ENCODE measurements at places on chromosomes 7 and 10.

DNA sequence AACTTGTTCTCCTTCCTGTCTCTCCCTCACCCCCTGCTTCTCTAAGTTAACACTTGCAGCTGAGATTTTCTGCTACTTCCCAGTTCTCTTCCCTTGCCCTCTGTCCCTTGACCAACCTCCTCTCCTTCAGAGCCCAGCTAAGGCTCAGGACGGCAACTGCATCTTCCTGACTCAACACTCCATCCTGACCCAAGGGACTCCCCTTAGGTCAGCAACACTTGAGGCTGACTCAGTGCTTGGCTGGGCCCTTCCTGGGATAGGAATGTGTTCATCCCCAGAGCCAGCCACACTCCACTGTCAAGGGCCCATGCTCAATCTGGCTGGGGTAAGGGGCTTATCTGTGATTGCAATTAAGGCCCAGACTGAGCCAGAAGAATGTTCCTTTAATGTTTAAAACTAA, 3.4 kb downstream of the CALHM2 start:
- no peak for DNase-seq

DNA sequence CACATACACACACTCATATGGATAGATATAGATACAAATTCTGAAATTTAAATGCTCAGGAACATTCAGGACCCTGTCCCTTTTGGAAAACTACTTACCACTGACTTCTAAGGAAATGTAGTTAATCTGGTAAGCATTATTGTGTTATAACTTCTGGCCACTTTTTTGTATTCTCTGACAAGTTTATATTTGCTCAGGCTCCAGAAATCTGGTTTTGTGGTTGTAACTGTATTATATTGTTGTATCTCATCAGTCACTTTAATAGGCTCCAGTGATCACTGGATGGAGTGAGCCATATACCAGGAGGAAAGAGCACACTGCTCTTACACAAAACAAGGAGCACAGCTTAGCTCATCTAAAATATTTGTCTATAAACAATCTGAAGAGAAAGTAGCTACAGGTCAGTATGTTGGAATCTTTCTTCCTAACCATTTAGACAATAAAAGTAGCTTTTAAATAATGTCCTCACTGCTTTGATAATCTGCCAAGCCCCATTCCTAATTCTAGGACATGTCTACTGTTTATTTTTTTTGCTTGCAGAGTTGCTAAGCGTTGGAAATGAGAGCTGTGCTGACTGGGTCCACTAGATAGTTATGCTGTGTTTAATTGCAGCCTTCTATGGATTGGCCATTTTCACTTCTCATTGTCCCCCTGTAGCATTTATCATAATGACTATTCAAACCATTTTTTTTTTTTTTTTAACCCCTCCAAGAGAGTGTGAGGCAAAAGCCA, 43.8 kb downstream of the SMNDC1 start:
- no peak for DNase-seq

DNA sequence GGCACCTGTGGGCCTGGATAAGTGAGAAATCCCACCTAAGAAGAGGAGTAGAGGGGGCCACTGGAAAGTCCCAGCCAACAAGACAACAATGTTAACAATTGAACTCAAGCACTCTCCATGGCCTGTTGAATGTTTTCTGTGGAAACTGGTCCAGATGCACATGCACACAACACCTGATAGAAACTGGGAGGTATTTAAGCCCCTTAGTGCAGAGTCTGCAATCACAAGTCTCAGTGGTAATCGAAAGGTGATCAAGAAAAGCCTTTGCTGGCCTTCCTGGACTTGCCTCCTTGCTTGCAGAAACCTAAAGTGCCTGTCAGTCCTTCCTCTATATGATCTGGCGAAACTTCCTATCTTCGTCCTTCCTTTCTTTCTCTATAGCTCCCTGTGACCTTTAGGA, 30.6 kb upstream of the HNRNPH3 start:
- no peak for DNase-seq

GRCh38 chr7:41033500-41033899, 669.4 kb downstream of the INHBA start:
- DNase-seq, result no peak

DNA sequence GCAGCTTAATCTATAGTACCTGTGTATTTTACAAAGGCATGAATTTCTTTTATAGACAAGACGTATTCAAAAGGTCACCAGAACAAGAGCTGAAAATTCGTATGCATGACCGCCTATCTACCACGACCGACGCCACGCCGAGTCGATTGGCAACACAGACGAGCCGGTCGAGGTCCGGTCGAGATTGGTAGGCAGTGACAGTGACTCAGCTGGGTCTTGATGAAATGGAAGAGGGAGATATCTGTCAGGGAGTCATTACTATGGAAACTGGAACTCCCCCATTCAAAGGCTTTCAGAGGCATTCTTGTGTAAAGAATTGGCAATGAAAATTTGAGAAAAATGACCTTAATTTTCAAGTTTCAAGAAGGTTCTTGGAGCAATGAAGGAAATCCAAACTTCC, 2.1 kb downstream of the ATP5MK start:
- no peak for DNase-seq

- DNase-seq, result no peak
Observed at GRCh38 chr7:23230641-23231101, 15.9 kb upstream of the GPNMB start.

DNA sequence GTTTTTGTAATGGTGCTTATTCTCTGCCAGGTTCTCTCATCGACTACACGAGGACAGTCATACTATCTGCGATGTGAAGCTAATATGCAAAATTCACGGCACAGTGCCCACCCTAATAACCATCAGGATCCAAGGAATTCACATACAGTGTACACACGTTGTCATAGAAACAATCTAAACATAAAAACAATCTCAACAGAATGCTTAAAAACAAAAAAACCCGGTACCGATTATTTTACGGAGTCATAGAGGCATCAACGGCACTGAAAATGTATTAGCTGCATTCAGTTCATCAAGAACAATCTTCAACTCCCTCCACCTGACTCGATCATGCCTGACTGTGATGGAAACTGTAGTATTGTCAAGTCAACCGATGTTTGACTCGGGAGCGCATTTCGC, 628 bp downstream of the MRPS33 start:
- peak; percentile 39 for DNase-seq

- no peak for DNase-seq
Observed at GRCh38 chr10:43960135-43960415, 311.4 kb upstream of the ZNF32 start.

DNA sequence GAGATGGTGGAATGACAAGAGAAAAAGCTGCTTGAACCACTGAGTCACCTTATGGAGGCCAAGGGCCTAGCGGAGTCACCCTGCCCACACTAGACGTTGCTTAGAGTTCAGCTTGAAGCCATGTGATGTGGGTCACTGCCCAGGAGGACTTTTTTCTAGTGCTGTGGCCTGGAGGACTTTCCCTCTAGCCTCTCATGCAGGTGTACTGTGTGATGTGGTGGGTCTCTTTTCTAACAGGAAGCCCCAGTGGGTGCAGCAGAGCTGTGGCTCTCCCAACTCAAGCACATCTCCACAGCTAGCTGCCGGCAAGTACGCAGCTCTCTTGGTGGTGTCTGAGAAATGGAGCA, 13.6 kb downstream of the POR start:
- DNase-seq, result no peak

DNA sequence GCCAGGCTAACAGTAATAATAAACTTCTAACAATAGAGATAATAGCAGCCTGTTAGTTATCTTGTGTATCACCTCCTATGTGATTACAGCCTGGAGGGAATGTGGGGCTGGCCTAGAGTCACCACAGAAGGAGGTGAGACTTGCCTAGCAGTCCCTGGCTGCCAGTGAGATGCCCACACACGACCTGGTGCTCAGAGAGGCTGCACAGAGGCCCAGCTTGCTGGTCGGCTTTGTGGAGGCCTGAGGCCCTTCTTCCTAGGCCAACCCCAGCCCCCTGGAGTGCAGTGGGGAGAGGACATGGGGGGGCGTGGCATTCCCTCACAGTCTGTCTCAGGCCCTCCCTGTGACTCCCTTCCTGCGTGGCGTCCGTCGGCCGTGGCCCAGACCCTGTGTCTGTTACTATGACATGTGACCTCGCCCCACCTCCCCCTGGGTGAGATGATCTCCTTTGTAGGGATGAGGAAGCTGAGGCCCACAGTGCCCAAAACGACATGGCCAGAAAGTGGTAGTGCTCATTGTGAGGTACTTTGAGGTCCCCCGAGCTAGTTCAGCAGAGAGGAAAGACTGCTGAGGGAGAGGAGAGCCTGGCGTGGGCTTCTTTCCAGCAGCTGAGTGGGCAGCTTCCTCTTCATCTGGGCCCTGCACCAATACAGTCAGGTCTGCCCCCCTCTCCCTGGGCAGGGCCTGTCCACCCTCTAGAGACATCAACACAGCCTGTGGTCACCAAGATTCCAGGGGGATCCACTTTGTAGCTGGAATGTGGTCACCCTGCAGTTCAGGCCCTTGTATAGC, 29.7 kb downstream of the UNC5B start:
- no peak for DNase-seq

- DNase-seq, result peak; percentile 70
Observed at GRCh38 chr7:70698219-70698832, 433.6 kb upstream of the GALNT17 start.

DNA sequence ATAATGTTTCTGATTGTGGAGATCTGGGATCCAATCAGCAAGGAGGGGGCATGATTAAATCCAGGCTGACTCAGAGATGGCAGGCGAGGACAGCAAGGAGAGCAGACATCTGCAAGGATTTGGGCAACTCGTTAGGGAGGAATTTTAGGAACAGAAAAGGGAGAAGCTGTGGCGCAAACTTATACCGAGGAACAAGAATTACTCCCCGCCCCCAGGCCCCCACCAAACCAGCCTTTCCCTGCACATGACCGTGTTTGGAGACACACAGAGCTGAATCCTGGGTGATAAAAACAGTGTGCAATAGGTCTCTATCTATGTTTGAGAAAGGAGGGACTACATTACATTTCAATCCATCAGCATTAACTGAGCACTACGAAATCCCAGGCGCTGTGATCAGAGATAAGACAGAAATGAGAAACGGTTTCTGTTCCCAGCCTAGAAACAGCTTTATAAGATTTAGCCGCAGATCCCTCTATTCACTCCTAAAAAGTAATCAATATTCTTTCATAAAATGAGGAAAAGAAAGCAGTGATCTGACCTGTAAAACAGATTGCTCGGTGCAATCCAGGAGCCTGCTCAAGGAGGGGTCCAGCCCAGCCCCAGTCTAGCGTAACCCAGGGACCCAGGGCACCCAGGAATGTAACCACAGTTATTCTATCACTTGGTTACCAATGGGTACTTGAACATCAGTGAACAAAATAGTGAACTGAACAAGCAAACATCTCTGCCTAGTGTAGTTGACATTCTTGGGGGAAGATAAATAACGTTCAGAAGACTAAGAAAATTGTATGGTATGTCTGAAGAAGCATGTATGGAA, 37.2 kb upstream of the RAPGEF5 start:
- no peak for DNase-seq

GRCh38 chr7:20991544-20991943, 204.9 kb upstream of the SP8 start:
- DNase-seq, result no peak

DNA sequence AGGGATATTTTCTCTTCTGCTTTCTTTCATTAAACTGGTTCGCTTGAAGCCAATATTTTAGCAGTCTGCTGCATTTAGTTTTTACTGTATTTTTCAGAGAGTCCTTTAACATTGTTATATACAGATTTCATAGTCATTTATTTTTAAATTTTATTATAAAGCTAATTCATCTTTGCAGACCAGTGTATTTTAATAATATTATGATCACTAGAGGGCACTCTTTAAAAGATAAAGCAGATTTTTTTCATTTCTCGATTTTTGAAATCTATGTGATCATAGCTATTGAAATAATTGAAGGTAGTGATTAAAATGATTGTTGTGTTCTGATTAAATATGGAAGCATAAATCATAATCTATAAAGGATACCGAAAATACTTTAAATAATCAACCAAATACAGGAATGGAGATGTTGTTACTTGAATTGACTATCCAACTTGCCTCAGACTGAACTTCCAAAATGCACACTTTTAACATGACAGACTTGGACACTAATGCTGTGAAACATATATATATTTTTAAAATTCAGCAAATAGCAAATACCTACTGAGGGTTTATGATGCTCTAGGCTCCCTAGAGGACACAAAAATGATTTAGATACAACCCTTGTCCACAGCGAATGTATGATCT, 35.2 kb downstream of the ST7 start:
- no peak for DNase-seq

- no peak for DNase-seq
Observed at GRCh38 chr7:22278660-22279059, 78.3 kb downstream of the RAPGEF5 start.

DNA sequence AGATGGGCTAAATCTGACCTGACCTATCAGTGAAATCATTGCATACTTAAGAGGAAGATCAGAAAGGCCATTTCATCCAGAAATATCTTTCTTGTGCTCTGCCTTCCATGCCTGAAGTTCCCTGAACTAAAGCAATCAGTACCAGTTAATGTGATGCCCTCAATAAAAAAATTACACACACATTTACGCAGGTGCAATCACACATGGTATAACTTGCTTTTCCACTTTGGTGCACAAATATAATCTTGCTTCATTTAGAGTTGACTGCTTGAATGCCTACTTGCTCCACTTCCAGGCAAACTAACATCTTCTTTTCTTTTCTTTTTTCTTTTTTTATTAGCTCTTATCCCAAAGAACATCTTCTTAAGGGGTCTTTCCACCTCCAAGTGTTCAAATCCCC, 58.3 kb upstream of the KIF5B start:
- no peak for DNase-seq

GRCh38 chr7:30354791-30355190, 70.4 kb downstream of the ZNRF2 start:
- DNase-seq, result no peak

DNA sequence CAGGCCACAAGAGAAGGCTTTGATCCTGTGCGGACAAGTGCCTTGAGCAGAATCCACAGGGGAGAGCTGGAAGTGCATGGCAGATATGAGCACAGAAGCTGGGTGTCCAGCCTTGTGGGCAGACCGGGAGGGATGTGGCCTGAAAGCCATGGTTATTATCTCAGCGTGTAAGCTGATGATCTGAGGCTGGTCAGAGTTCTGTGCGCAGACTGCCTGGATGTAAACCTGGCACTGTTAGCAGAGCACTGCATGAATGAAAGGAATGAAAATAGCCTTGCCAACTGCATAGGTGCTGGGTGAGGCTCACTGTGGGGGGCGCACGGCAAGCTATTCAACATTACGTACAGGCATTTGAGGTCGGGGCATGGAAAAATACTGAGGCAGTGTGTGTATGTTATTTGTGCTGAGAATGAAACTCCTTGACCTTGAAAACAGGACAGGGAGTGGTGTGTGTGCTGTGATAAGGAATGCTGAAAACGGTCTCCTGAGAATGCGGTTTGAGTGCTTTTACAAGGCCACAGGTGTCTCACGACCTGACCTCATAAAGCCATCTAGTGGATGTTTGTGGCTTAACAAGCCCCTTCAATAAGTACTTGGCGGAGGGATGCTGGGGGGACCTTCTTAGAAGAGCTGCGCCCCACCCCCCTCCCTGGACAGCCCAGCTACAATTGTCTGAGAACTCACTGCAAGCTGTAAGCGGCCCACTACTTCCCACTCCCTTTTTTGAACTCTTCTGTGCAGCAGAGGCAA, 18.7 kb downstream of the AKR1C1 start:
- no peak for DNase-seq

GRCh38 chr7:17009007-17009719, 127.4 kb upstream of the AGR3 start:
- no peak for DNase-seq

GRCh38 chr10:15325243-15325943, 45.7 kb downstream of the FAM171A1 start:
- no peak for DNase-seq

All from NCI-H1092 (cell line).